ENCODE measurements at places on chromosomes 1 and 21.

DNA sequence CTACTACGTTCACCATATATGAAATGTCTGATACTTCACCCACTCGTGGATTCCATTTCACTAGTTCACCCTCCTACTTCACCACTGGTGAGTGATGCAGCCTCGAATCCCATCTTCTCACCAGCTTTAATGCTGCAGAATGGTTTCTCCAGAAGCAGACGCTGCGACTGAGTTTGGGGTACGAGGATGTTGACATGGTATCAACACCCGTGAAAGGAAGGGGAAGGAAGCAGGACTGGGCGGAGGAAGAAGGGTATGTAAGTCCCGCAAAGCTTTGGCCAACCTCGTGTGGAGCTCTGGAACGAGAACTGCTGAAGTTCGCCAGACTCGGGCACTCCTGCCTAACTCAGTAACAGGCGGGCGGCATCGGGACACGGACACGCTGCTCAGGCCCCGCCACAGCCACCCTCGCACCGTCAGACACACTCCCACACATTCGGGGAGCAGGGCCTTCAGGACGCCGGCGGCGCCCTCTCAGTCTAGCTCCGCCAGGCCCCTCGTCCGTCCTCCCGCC is 833 bp upstream of the DIP2A start:
- no peak for DNase-seq

- no peak for DNase-seq
Observed at GRCh38 chr1:24939675-24940193, 9.7 kb upstream of the RUNX3 start.

DNA sequence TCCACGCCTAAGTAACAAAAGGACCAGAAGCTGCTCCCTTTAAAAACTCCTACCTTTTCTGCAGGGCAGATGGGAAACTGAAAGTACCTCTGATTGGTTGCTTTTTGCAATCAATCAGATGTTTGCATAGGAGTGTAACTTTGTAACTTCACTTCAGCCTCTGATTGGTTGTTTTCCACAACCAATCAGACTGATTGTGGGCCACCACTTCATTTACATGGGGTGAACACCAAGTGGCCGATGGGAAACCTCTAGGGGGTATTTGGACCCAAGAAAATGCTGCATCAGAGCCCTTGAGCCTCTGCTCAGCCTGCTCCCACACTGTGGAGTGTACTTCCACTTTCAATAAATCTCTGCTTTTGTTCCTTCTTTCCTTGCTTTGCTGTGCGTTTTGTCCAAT is 32.8 kb upstream of the CD1D start:
- no peak for DNase-seq

DNA sequence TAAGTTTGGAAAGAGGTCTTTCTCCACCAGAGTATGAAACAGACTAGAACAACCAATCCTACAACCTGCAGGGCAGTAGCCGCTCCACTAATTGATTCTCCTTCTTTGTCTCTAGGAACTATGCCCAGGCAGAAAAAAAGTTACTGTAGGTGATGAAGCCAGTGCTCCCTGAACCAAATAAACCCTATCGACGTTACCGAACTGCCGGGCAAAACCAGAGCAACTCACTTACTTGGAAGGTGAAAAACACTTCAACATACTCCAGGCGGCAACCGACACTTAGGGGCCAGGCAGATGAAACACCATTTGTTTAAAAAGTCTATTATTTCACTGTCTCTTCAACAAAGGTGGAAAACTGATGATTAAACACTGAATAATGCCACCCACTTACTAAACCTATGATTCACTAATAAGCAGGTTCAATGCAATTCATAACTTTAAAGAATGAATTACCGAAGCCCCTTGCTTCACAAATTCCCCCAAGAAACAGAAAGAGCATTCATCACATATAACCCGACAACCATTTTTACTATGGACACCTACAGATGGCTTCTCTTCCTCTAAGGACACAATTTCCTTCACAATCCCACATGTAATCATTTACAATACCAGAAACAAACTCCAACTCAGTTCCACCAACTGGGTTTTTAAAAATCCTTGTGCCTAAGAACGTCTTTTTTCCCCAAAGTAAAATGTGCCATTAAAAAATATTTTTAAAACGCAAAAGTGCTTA is 1.6 kb downstream of the NRIP1 start:
- DNase-seq = no peak

- DNase-seq = peak; percentile 33
Observed at GRCh38 chr1:145425436-145426029, at the start of gene NBPF20. Gene NBPF20 (minus strand): TSS chr1:145425603. CDS start chr1:145405272, 20,331 bp downstream.
